CD4-positive, alpha-beta T cell treated with Interleukin-15 for 4 hours (primary cell): ENCODE measurements at places on chromosomes 13 and 19.

DNA sequence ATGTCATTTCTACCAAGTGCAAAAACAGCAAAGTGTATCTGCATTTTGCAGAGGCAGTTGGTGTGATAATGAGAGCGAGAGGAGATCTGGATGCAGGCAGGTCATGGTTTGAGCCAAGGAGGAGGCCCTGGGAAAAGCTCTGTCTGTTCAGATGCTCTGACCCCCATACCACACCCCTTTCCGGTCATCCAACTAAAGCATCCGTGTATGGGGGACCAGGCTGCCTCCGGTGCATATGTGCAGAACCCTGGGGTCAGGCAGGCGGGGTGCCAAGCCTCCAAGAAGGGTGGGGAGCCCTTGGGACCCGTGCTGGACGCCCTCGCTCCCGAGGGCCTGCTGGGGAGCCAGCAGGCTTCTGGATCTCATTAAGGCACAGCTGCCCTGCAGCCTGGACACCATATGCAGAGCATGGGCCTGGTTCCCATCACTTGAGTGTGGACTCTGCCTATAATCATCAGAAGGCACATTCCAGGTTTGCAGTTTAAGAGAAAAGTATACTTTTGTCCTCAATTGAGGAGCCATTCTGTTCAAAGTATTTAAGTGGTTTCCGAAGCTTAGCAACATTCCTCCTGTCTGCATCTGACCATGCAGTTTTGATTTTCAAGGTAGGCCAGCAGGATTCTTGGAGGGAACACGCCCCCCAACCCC lies 56.1 kb downstream of the ALOX5AP start:
- no peak for DNase-seq

DNA sequence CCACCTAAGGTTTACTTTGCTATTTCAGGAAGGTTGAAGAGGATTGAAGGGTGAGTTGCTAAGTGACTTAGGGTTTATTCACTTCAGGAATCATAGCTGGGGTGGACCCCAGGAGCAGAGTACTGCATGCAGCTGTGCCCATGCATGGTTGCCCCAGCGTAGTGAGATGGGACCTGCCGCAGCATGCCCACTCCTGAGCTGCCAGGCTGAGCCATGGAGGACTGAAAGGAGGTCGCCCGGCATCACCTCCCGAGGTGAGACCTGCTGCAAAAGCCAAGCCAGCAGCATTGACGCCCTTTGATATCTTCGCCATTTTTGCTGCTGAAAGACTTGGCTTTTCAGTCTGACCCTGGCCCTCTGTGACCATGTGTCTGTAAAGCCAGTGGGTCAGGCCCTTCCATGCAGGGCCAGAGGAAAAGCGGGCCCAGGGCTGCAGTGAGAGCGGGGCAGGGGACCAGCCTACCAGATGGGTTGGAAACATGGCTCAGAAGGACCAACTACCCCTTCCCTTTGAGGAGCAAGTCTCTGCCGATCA lies 9.9 kb downstream of the POP4 start:
- no peak for DNase-seq

DNA sequence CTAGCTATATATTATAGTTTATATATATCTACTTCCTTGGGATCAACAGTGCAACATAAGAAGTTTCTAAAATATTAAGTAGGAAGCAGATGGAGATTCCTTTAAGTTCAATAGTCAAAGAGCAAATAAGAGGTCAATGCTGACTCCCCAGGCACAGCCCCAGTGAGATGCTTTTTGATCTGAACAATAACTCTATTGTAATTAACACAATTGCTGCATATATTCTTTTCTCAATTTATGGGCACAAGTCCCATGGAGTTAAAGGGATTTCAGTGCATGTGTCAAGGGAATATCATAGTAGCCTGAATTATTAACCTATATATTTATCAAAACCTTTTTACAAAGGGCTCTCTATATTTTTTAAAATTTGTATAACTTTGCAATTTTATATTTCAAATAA lies 180.8 kb downstream of the SPRY2 start:
- no peak for DNase-seq

- DNase-seq: no peak
These were observed 107.0 kb downstream of the ZIC5 start for GRCh38 chr13:99864627-99864990.

DNA sequence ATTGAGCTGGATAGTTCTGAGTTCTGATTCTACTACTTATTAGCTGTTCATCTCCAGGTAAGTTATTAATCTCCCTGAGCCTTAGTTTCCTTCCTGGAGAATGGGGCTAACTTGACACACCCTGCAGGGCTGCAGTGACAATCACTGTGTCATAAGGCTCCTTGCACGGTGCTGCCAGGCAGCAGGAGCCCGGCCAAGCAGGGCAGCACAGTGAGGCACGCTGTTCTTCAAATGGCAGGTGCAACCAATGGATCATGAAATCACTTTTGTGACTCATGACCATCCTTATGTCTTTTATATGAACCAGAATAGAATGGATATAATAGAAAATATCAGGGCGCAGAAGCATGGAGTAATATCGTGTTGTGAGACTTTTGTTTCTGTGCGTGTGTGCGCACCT lies 242.6 kb downstream of the ABCC4 start:
- no peak for DNase-seq

DNA sequence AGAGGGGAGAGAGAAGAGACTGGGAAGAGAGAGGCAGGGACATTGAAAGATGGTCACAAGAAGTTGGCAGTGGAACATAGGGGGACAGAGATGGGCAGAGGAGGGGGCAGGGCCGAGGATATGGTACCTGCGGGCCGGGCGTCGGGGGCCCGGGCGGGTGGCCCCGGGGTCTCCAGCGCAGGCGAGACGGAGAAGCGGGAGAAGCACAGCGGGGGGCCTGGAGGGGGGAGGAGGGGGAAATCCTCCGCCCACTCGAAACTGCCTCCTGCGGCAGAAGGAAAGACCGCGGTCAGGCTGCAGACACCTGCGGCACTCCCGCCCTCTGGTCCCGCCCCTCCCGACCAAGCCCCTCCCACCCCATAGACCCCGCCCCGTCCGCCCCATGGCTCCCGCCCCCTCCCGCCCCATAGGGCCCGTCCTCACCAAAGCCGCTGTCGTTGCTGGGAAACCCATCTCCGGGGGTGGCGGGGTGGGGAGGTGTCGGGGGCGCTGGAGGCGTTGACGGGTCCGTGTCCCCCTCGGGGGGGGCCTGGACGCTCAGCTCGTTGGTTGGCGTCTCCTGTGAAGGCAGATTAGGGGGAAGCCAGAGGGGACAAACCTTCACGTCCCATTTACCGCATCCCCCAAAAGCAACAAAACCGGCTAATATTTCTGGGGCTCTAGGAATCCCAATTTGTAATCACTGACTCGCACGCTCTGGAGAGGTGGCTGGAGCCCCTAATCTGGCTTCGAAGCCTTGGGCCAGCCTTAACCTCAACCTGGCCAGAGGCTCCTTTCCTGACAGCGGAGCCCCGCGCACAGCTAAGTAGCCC lies 20.4 kb downstream of the LMTK3 start:
- DNase-seq: peak; percentile 47

- no peak for DNase-seq
These were observed 473.5 kb downstream of the GPC6 start for GRCh38 chr13:93700115-93700514.

DNA sequence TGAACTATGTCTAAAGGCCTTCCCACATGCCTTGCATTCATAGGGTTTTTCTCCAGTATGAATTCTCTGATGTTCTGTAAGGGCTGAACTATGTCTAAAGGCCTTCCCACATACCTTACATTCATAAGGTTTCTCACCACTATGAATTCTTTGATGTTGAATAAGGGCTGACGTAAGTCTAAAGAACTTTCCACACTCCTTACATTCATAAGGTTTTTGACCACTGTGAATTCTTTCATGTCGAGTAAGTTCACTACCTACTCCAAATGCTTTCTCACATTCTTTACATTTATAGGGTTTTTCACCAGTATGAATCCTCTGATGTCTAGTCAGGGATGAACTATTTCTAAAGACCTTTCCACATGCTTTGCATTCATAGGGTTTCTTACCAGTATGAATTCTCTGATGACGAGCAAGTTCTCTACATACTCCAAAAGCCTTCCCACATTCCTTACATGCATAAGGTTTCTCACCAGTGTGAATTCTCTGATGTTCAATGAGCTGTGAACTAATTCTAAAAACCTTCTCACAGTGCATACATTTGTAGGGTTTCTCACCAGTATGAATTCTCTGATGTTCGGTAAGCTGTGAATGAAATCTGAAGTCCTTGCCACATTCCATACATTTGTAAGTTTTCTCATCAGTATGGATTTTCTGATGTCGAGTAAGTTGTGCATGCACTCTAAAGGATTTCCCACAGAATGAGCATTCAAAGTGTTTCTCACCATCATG lies 19.1 kb upstream of the ZNF260 start:
- DNase-seq: no peak

- DNase-seq: peak; percentile 99
These were observed 5.1 kb upstream of the FLT3LG start for GRCh38 chr19:49468746-49469447.

DNA sequence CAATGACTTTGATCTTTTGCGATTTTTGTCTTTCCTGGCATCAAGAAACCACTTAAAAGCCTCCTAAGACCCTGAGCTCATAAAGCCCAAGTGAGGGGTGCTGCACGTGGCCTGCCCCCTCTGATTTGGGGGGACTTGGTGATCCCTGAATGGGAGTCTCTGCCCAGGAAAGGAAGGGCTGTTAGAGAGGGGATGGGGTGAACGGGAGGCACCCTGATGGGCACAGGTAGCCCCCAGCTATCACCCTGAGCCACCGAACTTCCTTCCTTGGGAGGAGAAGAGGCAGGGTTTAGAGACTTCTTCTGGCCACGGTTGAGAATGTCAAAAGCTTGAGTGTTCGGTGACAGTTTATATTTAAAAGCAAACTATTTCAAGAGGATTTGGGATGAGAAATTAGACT lies 305.5 kb downstream of the ZNF536 start:
- DNase-seq: no peak

- DNase-seq: peak; percentile 32
These were observed 4.9 kb upstream of the NWD1 start for GRCh38 chr19:16714702-16715287.

DNA sequence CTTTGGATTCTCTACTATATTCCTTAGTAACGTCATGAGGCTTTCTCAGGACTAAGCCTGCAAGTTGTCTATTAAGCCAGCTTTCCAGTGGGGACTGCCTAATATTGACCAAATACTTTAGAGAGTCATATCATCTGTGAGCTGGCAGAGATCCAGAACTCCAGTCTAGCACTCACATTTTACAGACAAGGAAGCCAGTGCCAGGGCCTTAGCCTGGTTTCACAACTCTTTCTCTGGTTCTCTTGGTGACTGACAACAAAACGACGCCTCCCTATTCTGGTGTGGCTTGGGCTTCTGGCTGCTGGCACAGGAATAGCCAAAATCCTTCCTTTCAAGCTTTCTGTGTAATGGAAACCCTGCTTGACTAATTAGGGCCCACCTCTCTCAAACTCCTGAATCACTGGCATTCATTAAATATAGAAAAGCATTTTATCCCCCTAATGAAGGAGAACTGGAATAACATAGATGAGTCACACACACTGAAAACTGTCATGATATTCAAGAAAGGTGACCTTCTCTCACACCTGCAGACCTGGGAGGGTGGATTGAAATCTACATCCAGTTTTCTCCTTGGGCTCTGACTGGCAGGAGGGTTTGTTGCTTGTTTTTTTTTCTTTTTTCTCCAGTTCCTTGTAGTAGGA lies 75.2 kb upstream of the UBL3 start:
- no peak for DNase-seq

GRCh38 chr13:29227576-29227975 lies 367.9 kb downstream of the SLC7A1 start:
- no peak for DNase-seq
